Astrocyte of the cerebellum (primary cell): ENCODE measurements at places on chromosomes 2 and 18.
A peak's percentile ranks its signal among the peaks of the same experiment; 100 is the strongest.

DNA sequence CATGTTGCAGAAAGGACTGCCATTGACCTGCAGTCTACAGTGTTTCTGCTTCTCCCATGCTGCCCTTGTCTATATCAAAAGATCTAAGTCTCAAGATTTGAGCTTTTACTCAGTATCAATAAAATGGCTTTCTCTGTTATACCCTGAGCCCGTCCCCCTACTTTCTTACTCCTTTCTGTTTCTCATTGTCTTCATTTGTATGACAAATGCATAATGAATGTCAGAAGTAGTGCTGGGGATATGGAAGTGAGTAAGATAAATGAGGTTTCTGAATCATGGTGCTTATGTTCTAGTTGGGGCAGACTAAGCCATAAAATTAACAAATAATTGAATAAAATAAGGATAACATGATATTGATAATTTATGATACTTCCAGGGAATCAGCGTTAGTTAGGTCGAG, 128.6 kb downstream of the PARD3B start:
- no peak for DNase-seq

GRCh38 chr2:155546721-155547555, 785.6 kb downstream of the NR4A2 start:
- no peak for DNase-seq

DNA sequence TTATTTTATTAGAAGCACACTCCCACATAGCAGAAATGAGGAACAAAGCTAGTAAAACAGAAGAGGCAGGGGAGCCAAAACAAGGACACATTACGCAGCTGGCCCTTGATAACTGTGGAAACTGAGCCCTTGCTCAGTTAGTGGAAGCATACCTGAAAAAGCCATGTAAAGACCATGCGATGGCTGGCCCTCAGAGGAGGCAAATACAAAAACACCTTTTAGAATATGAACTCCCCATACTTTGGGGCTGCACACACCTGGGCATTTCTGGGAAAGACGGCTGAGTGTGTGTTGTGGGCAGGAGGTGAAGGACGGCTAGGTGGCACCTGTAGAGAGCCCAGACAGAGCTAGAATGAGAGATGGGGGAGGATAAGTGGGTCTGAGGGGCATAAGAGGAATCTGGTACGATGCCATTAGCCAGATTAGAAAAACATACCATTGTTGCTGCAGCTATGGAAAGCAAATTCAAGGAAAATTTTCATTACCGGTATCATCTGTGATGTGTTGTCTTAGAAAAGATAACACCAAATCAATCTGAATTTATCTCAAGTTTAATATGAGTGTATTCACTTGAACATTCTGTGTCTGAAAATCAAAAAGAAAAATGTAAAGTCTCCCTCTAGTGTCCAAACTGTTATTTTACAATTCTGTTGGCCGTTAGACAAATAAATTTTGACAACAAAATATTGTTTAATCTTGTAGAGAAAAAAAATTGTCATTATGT, 45.2 kb upstream of the SULT1C3 start:
- no peak for DNase-seq

DNA sequence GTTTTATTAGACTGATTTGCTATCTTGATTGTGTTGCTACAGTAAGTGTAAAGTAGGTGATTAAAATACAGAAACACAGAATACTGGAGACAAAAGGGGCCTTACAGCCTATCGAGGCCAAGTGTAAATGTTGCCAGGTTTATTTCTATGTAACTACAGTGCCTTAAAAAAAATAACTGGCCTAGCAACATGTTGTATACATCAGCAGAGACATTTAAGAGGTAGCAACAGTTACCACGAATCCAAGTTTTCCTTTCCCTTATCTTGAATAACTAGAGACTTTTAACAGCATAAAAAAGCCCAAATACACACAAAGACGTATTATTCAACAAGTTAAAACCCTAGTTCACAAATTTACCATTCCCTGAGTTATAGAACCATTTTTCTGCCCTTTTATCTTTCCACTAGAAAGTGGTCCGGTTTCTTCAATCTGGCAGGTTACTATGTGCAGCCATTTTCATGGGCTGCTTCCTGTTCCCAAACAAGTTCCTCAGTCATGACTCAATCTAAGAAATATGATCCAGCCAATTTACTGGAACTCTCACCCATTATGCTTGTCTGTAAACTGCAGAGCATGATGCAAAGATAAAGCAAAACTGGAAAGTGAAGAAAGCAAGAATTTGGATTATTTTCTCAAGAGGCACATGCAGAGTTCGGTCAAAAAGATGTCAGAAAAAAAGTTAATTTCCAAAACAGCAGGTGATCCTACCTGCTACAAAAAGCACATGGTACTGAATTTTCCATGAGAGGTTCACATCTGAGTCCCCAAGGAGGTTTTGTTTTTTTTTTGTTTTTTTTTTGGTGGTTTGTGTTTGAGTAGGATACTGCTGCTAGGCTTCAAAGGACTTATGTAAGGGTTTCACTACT, 22.2 kb downstream of the NFE2L2 start:
- peak; percentile 88 for DNase-seq

DNA sequence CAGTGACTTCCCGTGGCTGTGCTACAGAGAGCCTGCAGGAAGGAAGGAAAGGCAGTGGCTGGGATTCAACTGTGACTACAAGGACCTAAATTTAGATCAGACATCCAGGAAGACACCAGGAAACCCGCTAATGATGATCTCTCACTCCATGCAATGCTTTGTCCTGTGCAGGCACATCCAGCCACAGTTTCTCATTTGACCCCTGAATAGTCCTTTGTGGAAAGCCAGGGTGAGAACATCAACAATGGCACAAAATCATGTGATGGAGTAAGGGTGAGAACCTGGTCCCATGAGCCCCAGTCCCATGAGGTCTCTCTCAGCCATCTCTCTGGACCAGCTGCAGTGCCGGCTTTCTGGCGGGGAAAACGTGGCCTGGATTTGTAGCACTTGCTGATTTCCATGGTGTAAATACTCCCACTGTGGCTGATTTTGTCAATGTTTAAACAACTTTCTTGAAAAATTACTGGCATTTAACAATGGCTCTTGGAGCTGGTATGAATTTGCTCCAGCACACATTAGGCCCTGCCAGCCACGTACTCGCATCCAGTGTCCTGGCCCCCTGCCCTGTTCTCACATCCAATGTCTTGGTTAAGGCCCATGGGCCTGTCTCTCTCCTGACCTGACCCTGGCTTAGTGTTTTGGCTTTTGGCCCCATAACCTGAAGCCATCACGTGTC, 159.0 kb upstream of the HAAO start:
- DNase-seq = no peak

- no peak for DNase-seq
These were observed 51.9 kb upstream of the CREB1 start for GRCh38 chr2:207477896-207478295.

GRCh38 chr2:174617718-174618117, 20.1 kb upstream of the WIPF1 start:
- DNase-seq = no peak

DNA sequence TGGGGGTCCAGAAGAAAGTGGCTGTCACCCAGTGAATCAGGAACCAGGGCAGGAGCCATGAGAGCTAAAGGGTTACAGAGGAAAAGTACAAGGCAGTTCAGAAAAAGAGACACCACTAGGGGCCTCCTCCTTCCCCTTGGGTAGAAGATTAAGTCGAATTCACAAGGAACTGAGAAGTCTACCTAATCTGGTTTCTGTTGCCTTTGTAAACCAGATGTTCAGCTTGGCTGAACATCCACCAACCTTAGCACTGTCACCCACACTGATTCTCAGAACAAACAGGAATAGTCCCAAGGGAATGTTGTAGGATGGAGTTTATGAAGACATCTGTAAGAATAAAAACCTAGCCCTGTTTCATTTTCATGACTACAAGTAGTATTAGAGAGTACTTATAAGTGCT, 90.4 kb upstream of the NOSTRIN start:
- DNase-seq = no peak

GRCh38 chr2:72112401-72112800, 35.3 kb downstream of the CYP26B1 start:
- peak; percentile 29 for DNase-seq

- DNase-seq = no peak
These were observed 190.5 kb upstream of the SESTD1 start for GRCh38 chr2:179455172-179455524.

- DNase-seq = no peak
These were observed 7.8 kb upstream of the IL1R2 start for GRCh38 chr2:101983928-101984327.

GRCh38 chr18:389658-390357, 110.7 kb downstream of the COLEC12 start:
- DNase-seq = peak; percentile 77

- DNase-seq = no peak
These were observed 58.3 kb downstream of the HPCAL1 start for GRCh38 chr2:10360850-10361588.

GRCh38 chr2:21484643-21485042, 360.9 kb downstream of the TDRD15 start:
- no peak for DNase-seq

- DNase-seq = no peak
These were observed 331.9 kb downstream of the MYCN start for GRCh38 chr2:16272038-16272788.

DNA sequence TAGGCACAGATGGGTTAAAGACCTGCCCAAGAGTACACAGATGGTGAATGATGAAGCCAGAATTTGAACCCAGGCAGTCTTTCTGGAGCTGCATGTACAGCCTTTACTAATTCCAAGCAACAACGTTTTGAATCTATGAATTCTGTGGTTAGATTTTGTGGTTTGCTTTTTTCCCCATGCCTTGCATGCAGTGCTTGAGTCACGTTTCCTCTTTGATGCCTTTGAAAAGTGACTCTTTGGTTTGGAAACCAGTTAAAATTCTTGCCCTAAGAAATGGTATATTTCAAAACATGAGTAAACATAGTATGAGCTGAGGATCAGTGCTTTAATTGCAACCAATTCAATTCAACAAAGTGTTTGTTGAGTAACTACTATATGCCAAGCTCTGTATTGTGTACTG, 48.2 kb upstream of the PPM1B start:
- DNase-seq = peak; percentile 90

GRCh38 chr2:46163804-46164528, 133.2 kb upstream of the EPAS1 start:
- DNase-seq = no peak

DNA sequence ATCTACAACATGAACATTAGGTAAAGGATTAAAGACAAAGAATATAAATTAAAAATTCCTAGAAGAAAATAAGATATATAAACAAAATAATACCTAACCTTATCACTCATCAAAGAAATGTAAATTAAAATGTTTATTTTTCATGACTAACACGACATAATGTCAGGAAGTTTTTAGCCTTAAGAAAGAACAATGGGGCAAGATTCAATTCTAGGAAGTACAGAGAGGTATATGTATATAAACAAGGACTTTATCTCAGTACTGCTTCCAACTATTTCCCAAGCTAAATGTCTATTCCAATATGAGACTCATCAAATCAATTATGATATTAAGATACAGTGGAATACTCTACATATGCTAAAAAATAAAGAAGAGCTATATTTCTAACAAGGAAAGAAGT, 44.1 kb downstream of the TTC21B start:
- DNase-seq = no peak

DNA sequence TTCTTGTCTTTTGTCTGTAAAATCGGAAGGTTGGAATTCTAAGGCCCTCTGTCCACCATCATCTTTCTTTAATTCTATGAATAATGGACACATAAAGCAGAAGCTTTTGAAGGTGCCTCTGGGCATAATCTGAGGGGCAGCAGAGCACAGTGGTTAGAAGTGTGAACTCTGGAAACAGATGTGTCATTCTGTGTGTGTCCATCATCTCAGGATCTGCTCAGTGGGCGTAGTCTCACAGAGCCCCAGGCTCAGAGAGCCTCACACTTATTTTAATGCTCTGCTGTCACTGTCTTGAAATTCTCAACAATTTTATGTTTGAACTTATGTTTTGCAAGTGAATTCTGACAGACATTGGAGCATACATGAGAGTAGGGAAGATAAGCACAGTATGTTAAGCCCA, 31.0 kb upstream of the CCDC93 start:
- DNase-seq = no peak

DNA sequence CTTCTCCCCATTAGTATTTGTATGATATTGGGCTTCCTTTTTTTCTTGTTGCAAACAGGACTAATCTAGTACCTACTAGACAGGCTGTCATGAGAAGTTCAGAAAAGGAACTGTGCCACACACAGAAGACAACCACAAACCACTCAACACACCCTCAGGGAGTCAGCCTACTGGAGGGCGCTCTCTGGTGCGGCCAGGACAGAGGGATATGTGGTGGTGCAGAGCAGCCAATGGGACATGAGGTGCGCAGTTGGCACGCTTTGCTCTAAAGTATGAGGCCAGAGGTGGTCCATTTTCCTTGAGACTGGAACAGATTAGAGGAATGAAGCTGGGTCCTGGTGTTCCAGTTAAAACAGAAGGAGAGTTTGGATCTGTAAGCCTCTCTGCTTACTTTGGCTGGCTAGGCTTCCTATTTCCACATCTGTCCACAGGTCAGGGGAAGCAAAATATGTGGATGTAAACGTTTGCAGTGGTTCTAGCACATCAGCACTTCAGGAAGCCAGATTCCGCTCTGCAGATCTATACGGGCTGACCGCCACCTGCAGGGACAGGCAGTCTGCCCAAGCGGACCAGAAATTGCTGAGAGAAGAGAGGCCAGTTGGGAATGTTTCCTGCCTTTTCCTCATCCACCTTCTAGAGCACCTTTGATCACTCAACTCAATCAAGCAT, 114.1 kb downstream of the GFPT1 start:
- no peak for DNase-seq

DNA sequence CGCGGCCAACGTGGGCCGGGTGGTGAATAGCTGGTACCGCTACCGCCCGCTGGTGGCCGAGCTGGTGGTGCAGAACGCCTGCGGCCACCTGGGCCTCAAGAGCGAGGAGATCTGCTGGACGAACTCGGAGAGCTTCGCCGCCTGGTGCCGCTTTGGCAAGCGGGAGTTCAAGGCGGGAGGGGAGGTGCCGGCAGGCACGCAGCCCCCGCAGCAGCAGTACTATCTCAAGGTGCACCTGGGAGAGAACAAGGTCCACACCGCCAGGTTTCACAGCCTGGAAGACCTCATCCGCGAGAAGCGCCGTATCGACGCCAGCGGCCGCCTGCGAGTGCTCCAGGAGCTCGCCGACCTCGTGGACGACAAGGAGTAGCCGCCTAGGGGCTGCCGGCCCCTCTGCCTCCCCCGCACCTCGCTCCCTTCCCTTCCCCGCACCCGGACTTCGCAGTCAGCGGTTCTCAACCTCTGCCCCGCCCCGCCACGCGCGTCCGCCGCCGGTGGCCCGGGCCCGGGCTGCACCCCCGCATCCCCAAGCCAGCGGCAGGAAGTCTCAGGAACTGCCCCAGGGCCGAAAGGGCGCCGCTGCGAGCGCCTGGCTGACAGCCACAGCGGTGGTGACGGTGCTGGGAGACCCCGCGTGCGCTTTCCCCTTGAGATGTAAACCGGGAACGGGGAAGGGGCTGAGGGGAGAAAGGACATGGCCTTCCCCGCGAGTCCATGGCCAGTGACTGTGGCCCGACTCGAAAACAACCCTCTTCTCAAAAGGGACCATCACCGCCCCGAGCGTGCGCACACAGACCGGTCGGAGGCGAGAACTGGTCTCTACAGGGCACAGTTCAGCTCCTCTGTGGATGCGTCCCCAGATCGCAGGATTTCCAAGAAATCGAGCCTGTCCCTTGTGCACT, 2.2 kb downstream of the LRATD1 start:
- peak; percentile 48 for DNase-seq
